ENCODE measurements at places on chromosomes 1 and 21.

DNA sequence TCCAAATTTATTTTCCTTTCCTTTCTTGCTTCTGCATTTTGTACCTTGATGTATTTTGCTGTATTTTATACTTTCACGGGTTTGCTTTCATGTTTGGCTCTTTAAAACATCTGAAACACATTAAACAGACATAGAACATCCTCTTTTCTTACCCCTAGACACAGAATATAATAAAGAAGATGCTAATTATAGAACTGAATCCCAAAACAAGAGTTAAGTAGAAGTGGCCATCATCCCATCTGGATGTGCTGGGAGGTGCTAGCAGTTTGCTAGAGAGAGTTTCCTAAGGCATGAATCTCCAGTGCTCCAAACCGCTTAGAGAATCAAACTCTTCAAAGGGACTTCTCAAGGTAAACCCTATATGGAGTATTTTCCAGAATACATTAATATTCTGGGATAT is 53.9 kb upstream of the GNG12 start:
- DNase-seq: no peak

- no peak for DNase-seq
Observed at GRCh38 chr1:53108646-53109580, 33.5 kb downstream of the SLC1A7 start.

DNA sequence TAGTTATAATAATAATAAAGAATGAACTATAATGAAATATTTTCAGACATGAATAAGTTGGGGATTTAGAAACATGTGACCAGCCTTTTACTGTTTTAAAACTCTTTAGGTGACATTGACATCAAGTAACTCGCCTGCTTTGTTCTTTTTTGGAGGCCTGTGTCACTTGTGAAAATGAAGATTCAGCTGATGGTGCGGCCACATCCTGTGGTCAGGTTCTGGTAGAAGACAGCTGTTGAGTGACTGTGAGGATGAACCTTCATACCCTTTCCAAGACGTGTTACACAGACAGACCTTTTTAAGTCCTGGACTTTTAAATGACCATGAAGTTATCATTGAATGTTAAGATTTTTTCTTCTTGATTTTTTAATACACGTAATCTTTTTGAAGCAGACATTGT is 10.3 kb downstream of the UTS2 start:
- DNase-seq: no peak

GRCh38 chr1:100535264-100535663 is 2.7 kb upstream of the GPR88 start:
- DNase-seq: no peak

GRCh38 chr21:31545036-31545435 is 114.5 kb upstream of the SOD1 start:
- DNase-seq: no peak

- no peak for DNase-seq
Observed at GRCh38 chr1:31653717-31654473, 9.2 kb upstream of the PEF1 start.

GRCh38 chr1:246113555-246114095 is 393.5 kb downstream of the SMYD3 start:
- DNase-seq: peak; percentile 52

DNA sequence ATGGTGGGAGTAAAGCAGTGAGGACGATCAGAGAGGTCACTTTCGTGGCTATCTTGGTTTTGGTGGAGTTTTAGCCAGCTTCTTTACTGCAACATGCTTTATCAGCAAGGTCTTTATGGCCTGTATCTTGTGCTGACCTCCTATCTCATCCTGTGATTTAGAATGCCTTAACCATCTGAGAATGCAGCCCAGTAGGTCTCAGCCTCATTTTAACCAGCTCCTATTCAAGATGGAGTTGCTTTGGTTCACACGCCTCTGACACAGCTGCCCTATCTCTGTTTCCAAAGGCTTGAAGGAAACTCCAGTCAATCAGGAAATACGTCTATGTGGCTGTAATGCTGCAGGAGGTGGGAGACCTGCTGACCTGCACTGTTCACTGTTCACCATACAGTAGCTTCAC is 146.1 kb upstream of the POGK start:
- no peak for DNase-seq

DNA sequence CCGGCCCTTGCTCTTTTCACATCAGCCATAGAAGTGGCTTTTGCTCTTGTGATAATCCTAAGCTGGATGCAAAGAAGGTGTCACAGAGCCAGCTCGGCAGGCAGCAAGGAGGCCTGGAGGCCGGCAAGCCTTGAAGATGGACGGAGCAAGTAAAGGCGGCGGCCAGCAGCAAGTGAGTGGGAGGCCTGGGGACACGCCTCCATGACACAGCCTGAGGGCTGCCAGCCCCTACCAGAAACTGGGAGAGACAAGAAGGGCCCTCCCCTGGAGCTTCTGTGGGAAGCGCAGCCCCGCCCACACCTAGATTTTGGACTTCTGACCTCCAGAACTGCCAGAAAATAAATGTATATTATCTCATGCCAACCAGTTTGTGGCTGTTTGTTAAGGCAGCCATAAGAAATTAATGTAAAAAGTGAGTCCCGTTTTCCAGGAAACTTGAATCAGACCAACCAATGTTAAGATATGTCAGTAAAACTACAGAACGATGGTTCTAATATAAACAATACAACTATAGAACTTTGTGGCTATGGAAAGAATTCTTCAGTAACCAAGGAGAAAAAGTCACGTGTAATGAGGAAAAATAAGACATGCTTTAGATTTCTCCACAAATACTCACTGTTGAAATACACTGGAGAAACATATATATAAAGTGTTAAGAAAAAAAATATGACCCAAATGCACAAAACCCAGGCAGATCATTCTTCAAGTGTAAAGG is 49.9 kb downstream of the BACE2 start:
- no peak for DNase-seq

DNA sequence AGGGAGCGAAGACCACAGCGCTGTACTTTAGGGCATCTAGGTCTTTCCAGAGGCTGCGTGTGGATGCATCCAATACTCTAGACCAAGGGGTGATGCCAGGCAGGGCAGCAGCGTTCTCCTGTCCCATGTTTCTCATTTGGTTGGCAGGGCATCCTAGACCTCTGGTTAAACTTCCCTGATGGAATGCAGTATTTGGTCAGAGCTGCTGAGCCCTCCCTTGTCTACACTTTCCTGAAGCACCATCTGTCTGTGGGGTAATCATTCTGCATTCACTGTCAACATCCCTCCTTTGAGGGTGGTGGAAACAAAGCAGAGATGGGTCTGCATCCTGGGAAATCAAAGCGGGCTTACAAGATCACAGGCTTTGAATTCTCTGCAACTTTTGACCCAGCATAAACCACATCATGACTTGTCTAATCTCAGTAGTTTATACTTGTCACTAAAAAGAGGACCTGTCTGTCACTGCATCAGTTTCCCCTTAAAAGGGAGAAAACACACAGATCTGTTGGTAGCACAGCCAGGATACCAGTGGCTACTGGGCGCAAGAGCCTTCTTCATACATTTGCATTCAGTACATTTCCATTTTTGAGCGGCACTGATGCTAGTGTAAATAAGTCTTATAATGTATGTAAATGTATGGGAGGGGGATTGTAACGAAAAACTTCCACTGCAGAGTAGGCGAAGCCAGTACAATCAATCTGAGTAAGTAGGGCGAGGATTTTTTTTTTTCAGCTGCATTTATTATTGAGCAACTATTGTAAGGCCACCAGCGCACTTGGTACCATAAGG is 106.3 kb downstream of the GALNT2 start:
- no peak for DNase-seq

DNA sequence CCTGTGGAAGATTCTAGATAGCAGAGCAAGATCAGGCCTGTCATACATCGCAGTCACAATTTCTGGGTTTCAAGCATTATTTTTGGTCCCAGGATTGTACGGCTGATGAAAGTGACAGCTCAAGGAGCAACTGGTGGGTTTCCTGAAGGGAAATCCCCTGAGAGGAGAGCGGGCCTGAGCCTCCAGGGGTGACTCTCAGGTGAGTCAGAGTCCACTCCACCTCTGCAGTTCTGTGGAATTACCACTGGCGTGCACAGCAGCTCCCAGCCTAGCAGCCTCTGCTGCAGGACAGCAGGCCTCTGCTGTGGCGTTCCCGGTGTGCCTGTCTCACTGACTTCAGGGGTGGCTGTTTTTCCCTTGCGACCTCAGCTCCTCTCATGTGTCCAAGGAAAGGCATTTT is 24.4 kb downstream of the SLC66A1 start:
- no peak for DNase-seq

DNA sequence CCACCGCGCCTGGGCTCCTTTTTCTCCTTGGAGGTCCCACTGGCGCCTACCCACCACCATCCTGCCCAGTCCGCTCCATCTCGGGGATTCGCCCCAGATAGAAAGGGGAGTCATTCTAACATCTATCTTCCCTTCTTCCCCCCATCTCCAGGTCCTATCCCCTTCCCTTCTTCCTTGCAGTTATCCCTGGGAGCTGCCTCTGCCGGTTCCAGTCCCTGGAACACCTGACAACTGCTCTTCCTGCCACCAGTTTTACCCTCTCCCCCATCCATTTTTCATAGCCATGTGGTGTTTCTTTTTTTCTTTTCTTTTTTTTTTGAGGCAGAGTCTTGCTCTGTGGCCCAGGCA is 12.0 kb upstream of the COL16A1 start:
- no peak for DNase-seq

DNA sequence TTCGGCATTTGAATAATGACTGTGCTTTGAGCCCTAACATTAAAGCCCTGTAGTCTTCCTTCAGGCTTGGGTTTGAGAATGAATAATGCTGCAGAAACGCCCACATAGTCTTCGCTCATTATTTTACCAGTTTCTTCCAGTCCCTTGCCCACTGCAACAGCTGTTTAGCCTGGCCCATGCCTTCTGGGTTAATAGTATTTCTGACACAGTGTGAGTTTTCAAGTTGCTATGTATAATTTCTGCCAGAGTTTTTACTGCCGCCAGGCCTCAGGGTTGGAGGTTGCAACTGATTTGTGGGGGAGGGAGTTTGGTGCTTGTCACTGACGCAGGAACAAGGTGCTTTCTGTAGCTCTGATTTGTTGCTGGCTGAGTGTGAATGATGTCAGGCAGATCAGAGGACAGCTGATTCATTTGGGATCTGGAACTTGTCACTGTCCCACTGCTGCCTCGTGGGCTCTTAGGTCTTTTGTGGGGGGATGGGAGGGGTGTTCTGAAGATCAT is 109.8 kb downstream of the MAST2 start:
- DNase-seq: no peak

GRCh38 chr1:54285815-54286345 is 85.9 kb downstream of the MRPL37 start:
- DNase-seq: no peak

DNA sequence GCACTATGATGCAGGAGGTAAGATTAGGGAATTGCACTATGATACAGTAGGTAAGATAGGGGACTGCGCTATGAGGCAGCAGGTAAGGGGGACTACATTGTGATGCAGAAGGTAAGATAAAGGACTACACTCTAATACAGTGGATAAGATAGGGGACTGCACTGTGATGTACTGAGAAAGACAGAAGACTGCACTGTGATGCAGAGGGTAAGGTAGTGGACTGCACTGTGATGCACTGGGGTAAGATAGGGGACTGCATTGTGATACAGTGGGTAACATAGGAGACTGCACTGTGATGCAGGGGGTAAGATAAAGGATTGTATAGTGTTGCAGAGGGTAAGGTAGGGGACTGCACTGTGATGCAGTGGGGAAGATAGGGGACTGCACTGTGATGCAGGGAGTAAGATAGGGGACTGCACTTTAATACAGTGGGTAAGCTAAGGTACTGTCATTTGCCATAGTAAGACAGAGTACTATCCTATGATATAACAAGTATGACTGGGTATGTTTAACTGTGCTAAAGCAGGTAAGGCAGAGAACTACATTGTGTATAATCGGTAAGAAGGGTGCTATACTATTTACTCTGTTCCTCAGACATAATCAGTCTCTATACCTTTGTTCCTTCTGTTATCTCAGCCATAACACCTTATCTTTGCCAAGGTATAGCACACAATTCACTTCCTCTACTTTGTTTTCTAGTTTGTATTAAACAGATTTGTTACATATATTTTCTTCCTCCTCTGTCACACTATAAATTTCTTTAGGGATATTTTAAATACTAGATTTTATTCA is 208.5 kb downstream of the BARHL2 start:
- DNase-seq: no peak

DNA sequence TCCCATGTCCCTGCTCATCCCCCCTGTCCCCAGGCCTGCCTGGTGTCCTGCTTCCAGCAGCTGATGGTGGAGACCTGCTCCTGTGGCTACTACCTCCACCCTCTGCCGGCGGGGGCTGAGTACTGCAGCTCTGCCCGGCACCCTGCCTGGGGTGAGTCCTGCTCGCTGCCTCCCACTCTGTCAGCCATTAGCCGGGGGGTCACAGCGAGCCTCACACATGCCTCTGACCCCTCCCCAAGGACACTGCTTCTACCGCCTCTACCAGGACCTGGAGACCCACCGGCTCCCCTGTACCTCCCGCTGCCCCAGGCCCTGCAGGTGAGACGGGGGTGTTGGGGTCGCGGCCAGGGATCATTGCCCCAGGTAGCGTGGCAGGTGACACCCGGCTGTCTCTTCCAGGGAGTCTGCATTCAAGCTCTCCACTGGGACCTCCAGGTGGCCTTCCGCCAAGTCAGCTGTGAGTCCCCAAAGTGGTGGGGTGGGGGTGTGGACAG is 10.0 kb downstream of the SCNN1D start:
- DNase-seq: peak; percentile 7

GRCh38 chr1:171814692-171815091 is 26.6 kb upstream of the DNM3 start:
- no peak for DNase-seq

DNA sequence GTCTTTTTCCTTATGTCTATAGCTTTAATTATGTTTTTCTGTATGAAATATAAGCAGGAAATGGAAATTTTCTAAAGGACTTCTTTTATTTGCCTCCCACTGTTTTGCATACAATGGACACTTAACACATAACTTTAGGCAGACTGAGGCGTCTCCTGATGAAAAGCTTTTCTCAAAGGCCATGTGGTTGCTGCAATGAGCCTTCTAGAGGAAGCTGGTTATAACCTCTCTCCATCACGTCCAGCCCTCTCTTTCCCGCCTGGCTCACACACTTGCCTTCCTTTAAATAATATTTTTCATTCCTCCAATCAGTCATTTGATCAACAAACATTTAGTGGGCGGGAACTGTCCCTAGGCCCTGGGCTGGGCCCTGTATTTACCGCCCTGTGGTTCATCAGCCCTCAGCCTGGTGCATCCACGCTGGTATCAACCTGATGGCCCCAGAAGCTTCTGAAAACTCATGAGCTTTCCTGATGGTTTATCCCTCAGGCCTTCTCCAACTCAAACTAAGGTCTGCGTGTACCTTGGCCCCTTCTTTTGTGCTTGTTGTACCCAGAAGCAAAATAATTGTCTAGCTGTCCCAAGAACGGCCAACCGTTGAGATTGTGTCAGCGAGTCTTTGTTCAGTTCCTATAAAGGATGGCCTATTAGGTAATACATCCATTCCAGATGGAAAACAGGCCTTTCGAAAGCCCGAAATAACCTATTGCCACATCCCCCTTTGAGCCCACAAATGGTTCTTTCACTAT is 75.3 kb upstream of the LYST start:
- no peak for DNase-seq

GRCh38 chr1:86646256-86646655 is 58.1 kb upstream of the SH3GLB1 start:
- no peak for DNase-seq

GRCh38 chr21:30168086-30168485 is 1.5 kb upstream of the CLDN17 start:
- no peak for DNase-seq

- no peak for DNase-seq
Observed at GRCh38 chr1:212328248-212328647, 43.0 kb downstream of the PPP2R5A start.

Data from NCI-H748 treated with DMSO at 0.1 percent for 48 hours (cell line).